ENCODE measurements at places on chromosomes 11 and 22.

GRCh38 chr22:41482319-41482935, 13.5 kb downstream of the ACO2 start:
- no peak for DNase-seq

GRCh38 chr11:127157225-127157624, 156.7 kb upstream of the KIRREL3 start:
- no peak for DNase-seq

DNA sequence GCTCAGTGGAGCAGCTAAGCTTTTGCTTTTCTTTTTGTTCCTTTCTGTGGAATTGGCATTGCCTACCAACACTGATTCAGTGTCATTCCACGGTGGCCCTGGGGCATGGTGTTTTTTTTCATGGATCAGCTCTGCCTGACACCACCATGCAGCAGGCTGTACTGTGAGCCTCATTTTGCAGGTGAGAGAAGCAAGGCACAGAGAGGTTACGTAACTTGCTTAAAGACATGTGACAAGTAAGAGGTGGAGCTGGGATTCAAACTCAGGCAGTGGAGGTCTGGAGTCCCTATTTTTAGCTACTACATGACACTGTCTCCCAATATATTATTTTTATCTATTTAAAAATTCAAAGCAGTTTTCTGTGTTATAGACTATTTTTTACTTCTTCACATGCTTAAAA, 44.4 kb downstream of the APOL3 start:
- no peak for DNase-seq

GRCh38 chr22:23278883-23279675, 98.8 kb downstream of the BCR start:
- DNase-seq = no peak

GRCh38 chr11:108847298-108847990, 182.6 kb downstream of the DDX10 start:
- DNase-seq = no peak

- DNase-seq = no peak
Measured at GRCh38 chr11:1276041-1276790, 33.2 kb downstream of the TOLLIP start.

- DNase-seq = peak; percentile 74
Measured at GRCh38 chr22:40044870-40045834, 50.4 kb downstream of the FAM83F start.

- no peak for DNase-seq
Measured at GRCh38 chr11:75160220-75160757, 9.4 kb downstream of the SLCO2B1 start.

GRCh38 chr11:118275176-118275575, 11.1 kb upstream of the MPZL2 start:
- DNase-seq = no peak

- no peak for DNase-seq
Measured at GRCh38 chr11:132523929-132524328, 1008.4 kb downstream of the OPCML start.

- DNase-seq = peak; percentile 61
Measured at GRCh38 chr11:62680825-62681240, 2.0 kb upstream of the UBXN1 start.

DNA sequence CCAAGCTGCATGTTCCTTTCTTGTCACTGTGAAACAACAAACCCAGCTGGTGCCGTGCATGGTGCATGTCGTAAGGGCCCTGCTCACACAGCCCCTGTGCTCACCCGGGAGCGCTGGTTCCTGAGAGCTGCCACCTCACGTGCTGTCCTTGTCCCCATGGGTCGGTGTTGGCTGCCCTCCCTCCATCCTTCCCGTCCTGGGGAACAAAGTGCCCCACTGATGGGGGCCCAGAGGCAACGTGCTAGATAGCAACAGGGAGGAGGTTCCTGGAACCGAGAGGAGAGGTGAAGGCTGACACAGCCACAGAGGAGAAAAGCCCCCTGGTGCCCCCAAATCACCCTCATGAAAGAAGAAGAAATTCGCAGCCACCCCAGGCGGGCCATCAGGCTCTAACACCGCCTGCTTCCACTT, 56.6 kb upstream of the SLC22A12 start:
- DNase-seq = no peak

- DNase-seq = no peak
Measured at GRCh38 chr22:30996462-30996861, 27.4 kb downstream of the TUG1 start.

GRCh38 chr11:5684036-5684645, 733 bp downstream of the TRIM5 start:
- DNase-seq = peak; percentile 15

DNA sequence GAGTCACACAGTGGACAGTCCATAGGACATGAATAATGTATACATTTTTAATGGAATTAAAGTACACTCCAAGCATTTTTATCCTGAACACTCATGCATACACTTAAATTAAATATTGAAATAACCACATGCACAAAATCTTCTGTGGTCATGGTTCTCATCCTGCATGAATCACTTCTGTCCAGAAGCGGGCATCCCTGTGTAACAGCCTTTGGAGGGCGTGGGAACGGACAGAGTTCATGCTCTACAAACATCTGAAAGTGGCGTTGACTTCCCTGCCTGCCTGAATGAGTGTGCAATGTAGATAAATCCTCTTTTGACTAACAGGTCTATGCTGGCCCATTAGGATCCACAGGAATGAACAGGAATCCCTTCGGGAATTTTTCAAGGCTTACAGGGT, 780.2 kb downstream of the BRD1 start:
- no peak for DNase-seq

- DNase-seq = peak; percentile 95
Measured at GRCh38 chr11:46392421-46393230, 1.1 kb upstream of the CHRM4 start.

DNA sequence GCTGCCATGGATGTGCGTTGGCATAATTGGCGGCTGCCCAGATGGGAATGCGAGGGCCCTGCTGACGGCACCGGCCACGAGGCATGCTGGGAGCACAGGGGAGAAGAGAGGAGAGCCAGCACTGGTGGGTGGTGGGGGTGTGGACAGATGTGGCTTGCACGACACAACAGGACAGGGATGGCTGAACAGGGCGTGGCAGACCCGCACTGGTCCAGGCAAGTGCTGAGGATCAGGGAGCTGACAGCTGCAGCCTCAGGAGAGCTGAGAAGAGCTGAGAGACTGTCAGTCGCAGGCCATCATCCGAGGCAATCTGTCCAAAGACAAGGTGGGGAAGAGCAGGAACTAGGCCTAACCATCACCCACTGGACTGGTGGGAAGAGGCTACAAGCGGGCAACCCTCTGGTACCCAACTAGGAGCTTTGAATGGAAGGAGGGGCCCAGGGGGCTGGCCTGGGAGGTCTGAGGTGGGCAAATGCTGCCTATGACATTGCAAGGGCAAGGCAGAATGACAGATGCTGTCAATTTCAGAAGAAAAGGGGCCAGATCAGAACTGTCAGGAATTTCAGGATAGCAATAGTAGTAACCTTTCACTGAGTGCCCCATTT, 2.4 kb downstream of the GNB1L start:
- no peak for DNase-seq

GRCh38 chr11:34395916-34396550, 38.2 kb upstream of the ABTB2 start:
- peak; percentile 21 for DNase-seq

DNA sequence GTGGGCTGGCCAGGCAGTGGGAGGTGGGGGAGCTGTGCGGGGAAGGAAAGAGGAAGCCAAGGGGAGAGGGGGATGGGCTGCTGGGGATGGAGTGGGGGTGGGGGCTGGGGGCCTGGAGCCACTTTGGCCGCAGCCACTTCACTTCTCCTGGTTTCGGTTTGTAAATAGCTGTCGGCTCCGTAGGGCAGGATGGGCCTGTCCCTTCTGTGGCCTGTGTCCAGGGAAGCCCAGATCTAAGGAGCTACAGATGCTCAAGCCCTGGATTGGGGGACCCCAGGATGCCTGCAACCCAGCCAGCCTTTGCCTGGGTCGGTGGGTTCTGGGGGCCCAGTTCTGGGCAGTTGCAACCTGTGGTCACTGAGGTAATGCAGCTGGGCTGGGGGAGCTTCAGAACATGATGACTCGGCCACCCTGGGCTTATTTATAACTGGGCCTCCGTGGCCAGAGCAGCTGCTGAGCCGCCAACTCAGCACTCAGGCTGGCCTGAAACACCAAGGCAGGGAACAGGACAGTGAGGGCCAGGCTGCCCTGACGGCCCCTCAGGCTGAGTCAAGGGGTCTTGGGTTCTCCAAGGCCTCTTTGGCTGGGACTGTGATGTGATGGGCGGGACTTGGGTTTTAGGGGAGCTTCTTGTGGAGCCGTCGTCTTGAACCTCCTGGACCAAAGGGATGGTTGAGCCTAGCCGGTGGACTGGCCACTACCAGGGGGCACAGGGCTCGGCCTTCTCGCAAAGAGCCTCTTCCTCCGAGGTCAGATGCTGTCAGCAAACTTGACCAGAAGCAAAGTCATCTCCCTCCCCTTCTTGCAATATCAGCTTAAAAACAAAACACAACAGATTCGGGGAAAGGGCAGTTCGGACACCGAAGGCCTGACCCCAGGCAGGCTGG, 15.0 kb upstream of the SLC39A13 start:
- DNase-seq = peak; percentile 32

GRCh38 chr11:102464859-102465500, 12.4 kb upstream of the TMEM123 start:
- DNase-seq = no peak

DNA sequence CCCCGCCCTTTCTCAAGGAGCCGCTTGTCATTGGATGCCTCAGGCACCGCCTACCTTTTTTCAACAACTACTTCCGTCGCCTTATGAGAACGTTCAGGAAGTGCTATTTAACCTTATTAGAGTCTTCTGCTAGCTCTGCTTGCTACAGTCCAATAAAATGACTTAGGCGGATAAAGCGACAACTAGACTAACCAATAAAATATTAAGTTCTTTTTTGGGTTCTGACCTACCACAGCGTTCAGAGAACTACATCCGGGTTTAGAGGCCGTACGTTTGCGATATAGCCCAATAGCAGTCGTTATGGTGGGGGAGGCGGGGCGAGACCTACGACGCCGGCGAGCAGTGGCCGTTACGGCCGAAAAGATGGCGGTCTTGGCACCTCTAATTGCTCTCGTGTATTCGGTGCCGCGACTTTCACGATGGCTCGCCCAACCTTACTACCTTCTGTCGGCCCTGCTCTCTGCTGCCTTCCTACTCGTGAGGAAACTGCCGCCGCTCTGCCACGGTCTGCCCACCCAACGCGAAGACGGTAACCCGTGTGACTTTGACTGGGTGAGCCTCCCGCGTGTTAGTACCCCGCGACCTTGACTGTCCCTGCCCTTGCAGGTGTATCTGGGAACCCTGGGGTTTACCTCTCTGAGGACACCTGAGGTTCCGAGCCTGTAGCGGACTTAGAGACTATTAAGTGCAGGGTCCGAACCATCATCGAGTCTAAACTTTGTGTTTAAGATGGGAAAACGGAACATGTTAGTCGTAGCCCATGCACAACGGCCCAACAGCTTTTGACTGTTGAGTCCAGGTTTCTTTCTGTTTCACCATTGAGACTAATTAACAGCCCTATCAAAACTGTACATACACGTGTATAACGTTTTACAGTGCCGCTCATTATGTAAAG, at the start of gene TMX2:
TSS of gene TMX2 (plus strand) at position 338 of the 895 bp plus-strand sequence. CDS start at position 364, 26 bp downstream.
- DNase-seq = peak; percentile 99

- peak; percentile 85 for DNase-seq
Measured at GRCh38 chr11:33802194-33802950, 28.1 kb upstream of the FBXO3 start.

DNA sequence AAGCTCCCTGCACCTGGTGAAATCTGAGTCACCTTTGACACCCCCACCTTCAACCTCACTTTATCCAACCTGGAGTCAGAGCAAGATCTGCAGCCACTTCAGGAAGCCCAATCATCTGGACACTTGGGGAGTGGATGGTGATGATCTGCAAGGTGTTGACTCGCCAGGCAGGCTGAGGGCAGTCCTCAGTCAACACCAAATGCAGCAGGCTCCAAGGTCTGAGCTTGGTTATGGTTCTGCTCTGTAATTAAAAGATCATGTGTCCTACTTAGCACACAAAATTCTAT, 446.9 kb downstream of the BRD1 start:
- no peak for DNase-seq

- DNase-seq = peak; percentile 67
Measured at GRCh38 chr11:76161261-76161961, 44.9 kb downstream of the WNT11 start.

GRCh38 chr11:102840018-102840417, 3.4 kb downstream of the MMP3 start:
- DNase-seq = no peak

DNA sequence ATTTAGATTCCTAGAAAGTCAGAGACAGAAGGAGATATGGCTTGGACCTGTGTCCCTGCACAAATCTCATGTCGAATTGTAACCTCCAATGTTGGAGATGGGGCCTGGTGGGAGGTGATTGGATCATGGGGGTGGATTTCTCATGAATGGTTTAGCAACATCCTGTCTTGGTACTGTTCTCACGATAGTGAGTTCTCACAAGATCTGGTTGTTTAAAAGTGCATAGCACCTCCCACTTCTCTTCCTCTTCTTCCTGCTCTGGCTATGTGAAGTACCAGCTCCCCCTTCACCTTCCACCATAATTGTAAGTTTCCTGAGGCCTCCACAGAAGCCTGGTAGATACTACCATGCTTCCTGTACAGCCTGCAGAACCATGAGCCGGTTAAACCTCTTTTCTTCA, 27.6 kb upstream of the PAMR1 start:
- no peak for DNase-seq

DNA sequence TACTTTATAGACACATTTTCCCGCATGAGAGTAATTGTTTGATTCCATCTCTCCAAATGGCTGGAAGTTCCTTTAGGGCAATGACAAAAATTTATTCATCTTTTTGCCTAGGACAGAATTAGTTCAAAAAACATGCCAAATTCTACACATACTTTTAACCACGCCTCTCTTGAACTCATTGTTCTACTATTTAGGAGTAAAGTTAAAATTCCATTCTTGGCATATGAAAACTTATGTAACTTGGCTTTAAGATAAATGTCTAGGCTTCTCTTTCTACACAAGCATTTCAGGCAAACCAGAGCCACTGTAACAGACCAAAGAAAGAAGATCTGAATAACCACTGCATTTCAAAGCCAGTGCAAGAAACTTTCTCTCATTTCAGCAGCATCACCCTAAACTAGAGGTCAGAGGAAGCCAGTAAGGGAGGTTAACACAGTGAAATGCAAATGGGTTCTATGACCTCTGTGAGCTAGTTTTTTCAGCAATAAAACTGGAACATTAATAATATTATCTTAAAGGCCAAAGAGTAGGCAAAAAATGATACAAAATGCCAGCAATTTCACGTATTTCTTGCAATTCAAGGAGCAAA, 73.0 kb downstream of the RSF1 start:
- no peak for DNase-seq

- no peak for DNase-seq
Measured at GRCh38 chr22:43849731-43850130, 12.6 kb downstream of the SULT4A1 start.

DNA sequence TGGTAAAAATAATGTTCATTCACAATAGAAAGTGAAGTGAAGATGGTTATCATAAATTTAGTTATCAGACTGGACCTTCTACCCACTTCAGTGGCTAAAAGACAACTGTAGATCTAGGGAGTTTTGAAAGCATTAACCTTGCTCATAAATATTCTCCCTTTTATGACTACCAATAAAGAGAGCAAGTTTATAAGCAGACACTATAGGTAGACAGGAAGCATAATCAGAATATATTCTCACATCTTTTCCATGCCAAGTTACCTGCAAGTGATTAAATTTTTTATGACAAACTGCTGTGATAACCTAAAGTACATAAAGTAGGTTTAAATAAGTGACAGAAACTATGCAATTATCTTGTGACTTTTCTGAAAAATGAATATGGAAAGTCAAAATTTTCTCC, 62.5 kb downstream of the LUZP2 start:
- DNase-seq = no peak

Data from muscle of back (tissue), 13 donors.